ENCODE measurements at places on chromosomes 11 and 22.

DNA sequence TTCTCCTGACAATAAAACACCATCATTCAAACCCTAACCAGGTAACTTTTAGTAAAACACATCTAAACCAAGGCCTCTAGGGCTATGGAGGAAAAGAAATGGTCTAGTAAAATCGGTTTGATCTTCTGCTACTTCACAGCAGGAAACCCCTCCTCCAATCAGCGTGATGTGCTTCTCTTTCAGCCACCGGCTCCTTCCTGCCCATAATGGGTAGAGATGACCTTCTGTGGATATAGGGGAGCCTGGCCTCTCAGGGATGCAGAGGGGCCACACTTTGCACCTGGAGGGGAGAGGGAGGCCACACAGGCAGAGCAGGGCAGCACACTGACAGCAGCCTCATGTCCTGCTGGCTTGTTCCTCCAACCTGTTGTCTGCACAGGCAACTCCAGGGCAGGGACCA is 6.9 kb downstream of the EHD1 start:
- no peak for DNase-seq

DNA sequence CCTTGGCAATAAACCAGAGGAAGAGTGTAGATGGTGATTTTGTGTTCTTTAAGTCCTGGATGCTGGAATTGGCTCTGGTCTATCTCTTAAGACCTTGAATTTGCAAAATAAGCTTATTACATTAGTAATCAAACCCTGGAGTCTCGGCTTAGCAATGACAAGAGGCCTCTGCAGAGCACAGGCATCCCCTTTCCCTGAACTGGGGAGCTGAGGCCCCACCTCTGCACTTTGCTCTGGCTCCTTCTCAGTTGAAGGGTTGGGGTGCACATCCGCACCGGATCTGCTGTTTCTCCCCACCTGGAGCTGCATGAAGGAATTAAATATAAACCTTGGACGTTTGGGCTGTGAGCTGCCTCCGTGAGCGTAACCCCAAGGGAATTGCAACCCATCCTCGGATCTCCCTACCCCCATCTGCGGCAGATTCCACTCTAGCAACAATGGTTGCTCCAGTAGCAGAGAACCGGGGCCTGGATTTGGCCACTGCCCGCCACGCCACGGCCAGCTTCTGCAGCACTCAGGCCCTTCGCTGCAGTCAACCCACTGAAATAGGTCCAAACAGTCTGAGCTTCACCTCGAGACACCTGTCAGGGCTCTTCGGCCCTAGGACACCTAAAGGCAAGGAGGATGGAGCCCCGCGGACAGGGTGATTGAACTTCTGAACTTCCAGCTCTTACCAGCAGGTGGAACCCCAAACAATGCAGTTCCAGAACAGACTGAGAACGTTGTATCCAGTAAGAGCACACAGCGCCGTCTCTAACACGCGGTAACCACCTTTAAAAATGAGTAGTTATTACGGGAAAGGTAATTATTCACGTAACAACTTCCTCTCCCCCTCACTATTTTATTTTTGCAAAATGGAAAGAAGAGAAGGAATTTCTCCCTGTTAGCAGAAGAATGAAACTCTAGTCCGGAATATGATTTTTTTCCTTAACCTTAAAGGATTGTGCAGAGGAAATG is 54.8 kb upstream of the CAPRIN1 start:
- DNase-seq: peak; percentile 80

DNA sequence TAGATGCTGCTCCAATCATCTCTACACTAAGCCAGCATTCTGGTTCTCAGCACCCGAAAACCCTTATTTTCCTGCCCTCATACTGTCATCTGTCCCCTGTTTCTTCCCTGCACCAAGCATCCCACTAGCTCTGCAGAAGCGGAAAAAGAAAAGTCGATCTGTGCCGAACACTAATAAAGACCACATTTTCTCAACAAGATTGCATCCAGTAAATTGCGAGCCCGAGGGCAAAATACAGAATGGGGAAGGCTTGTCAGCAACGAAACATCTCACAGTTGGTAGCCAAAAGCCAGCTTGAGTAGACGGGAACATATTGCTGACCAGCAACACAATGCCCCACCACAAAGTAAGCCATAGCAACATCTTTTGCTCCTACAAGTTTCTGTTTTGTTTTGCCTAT is 227.4 kb downstream of the CADM1 start:
- no peak for DNase-seq

- no peak for DNase-seq
Observed at GRCh38 chr11:104222464-104222863, 58.5 kb upstream of the PDGFD start.

GRCh38 chr11:134646561-134646960 is 234.5 kb upstream of the B3GAT1 start:
- DNase-seq: no peak

DNA sequence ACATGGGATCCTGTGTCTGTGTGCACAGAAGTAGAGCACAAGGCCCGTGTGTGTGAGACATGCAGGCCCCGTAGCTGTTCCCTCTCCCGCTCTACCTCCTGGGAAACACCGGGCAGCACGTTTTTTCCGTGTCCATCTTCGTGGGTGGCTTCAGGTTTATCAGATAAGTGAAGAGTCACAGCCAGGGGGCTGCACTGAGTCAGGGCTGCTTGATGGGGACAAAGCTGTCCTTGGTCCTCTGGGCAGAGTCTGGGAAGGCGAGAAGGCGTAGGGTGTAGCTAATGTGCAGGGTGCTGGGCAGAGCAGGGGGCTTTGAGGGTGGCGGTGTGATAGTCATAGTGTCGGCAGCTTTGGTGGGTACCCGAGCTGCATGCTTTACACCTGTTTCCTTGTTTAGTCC is 23.7 kb downstream of the INCENP start:
- peak; percentile 13 for DNase-seq

DNA sequence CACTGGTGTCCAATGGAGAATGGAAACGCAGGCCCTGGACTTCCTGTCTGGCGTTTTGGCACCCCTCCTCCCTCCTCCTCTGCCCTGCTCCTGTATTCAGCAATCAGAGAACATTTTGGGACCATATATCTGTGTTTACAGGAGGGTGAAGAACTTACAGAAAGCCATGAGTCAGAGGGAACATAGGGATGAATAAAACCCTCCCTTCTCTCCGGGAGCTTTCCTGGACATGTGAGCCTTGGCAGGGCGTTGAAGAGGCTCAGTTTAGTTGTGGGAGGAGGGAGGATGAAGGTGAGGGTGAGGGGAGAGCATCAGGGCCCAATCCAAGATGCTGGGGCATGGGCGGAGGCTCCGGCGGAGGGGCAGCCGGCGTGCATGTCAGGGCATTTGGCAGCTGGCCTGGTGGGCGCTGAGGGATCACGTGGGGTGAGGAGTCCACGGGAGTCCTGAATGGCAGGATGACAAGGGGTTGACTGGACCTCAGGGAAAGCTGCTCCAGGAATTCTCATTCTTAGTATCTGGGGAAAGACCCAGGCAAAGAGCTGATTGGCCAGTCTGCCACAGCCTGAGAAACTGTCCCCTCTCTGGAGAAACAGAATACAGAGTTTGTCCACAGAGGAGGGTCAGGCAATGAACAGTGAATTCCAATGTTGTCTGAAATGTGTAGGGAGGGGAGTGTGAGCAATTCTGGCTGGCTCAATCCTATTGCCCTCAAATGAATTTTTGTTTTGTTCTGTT is 28.9 kb downstream of the MICAL2 start:
- DNase-seq: no peak

DNA sequence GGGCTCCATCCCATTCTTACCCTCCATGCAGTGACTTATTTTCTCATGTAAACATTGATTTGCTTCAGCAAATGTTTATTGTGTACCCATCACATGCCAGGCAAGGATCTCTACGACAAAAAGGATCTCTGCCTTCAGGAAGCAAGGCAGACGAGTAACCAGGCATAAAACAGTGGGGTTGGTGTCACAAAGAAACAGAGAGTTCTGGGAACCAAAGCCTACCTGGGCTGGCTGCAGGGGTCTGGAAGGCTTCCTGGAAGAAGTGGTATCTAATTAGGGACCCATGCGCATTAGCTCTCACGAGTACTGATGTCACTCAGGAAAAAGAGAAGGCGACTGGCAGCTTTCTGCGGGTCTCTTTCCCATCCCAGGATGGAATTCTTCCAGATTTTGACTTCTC is 44.5 kb downstream of the KIAA1671 start:
- DNase-seq: no peak

GRCh38 chr11:114832532-114833125 is 154.3 kb downstream of the NXPE2 start:
- no peak for DNase-seq

Data from WTC11 (cell line).